Stimulated activated CD4-positive, alpha-beta T cell treated with anti-CD3 and anti-CD28 coated beads, TNF-alpha, amount 100 ng/mL, for 1 hour (primary cell): ENCODE measurements at places on chromosomes 4 and X.

GRCh38 chrX:53682885-53683555, 3.5 kb downstream of the HUWE1 start:
- DNase-seq = no peak

DNA sequence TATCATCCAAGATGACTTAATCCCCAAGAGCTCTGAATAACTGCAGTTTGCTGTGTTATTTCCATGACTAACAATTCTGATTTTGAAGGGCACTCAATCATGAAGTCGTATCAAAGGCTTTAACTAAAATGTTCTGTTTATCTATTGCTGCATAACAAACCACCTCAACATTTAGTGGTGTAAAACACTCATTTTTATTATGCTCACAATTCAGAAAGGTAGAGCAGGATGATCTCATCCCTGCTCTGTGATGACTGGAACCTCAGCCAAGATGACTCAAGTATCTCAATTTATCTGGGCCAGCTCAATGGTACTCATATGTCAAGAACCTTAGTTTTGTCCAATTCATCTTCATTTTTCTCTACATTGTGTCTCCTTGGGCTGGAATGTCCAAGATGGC, 451.1 kb downstream of the PPARGC1A start:
- DNase-seq = no peak

- no peak for DNase-seq
These were observed 112.4 kb upstream of the ELOVL6 start for GRCh38 chr4:110310795-110311194.

GRCh38 chr4:65033899-65034298, 624.6 kb upstream of the TECRL start:
- DNase-seq = no peak

DNA sequence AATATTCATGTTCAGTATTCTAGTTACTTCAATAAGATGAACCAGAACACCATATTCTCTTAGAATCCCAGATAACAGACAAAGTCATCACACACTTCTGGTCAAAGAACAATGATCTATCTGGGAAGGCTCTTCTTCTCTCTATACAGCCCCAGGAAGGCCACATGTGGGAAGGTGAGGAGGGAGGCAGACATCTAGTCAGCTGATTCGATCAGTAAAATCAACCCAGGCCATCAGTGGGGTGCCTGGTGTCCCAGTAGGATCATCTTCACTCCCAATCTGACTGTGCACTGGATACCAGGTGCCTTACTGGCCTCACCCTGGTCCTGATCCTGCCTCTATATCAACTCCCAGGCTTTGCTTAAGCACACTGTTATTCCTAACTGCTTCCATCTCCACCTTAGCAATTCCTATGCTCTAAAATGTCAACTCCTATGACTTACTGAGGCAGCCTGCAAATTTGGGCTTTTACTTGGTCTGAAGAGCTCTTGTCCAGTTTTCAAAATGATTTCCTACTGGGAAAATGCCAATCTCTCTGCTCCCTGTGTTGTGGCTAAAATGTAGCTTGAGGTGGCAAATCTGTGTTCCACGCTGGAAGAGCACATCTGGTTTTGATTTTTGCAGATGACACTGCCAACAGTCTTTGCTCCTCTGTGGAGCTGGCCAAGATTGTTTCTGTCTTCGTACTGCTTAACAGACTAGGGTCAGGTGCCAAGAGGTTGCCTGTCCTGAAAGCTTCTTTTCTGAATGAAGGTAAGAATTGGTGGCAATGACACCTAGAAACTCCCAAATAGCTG, 128.7 kb downstream of the MGST2 start:
- no peak for DNase-seq

DNA sequence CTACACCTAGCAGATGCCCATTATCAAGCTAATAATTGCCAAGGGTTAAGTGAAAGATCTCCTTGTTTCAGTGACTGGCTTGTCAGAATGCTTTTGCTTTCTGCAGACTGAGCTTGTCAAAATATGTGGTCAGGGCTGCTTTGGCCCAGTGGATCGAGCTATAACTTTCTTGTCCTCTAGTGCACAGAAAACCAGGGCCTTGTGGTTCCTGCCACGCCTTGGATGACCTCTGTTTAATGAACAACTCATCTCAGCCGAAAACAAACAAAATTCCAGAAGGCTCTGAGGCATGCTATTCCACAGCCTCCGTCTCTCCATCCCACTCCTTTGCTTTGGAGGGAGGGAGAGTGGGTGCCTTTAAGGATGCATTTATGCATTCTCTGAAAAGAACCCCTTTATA, 11.3 kb downstream of the EVC start:
- no peak for DNase-seq
